Head of caudate nucleus (tissue), 42 donors: ENCODE measurements at places on chromosomes 2 and 18.

DNA sequence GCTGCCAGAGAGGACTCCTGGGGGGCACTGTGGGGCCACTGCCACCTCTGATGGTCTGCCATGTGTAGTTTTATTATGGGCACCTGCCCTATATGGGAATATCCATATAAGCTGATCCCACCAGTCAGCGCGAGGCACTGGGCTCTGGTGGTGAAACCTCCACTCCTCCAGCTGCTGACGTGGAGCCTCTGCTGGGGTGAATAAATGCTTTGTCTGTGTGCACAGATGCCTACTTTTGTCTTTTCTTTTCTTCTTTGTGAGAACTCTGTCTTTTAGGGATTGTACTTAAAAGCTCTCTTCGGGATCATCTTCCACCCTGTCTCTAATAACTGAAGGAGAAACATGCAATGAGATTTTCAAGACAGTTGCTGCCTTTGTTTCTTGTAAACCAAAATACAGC, 68.9 kb upstream of the NCK2 start:
- peak; percentile 43 for DNase-seq

GRCh38 chr2:101985793-101986164, 6.0 kb upstream of the IL1R2 start:
- no peak for DNase-seq

- DNase-seq: no peak
These were observed 41.1 kb downstream of the CDC42EP3 start for GRCh38 chr2:37630301-37630700.

- DNase-seq: no peak
These were observed 1170.4 kb upstream of the ZEB2 start for GRCh38 chr2:145690183-145690778.

DNA sequence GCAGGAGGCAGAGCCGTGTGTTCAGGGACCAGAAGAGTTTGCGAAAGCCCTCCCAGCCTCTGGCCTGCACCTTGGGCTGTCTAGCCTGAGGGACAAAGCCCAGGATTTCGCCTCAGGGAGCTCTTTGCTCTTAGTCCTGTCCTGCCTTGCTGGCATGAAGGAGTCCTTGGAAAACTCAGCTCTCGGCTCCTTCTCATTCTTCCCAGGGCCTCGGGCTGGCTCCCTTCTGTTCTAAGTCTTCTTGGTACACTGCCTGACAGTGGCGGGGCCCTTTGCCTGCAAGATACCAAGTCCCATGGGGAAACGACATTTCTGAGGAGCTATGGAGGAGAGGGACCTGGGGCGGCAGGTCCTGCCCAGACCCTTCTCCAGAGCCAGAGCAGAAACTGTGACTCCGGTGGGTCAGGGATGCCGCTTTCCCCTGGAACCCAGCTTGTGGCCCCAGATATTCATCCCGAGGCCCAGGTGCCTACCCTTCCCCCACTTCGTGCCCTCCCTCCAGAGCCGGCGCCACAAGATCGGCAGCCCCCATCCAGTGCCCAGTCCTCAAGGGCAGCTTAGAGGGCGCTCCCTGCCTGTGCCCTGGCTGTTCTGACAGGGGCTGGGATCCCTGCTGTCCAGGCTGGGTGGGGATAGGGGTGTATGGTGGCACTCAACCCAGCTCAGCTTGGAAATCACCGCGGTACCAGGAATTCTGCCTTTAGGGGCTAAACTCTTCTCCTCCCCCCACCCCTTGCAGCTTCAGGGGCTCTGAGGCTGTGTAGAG, 5.5 kb upstream of the CYP26B1 start:
- DNase-seq: no peak

DNA sequence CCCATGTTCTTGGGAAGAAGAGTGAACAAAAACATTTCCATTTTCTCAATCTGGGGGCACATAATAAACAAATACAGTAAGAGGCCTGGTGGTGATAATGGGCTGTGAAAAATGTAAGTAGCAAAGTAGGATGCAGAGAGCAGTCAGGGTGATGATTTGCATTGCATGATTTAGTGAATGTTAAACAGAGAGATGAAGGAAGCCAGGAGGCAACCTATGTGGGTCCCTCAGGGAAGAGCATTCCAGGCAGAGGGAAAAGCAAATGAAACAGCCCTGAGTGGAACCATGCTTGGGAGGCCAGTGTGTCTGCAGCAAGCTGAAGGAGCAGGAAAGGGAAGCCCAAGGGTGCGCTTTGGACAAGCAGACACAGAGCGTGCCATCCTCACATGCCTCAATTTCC, 5.4 kb downstream of the VIT start:
- DNase-seq: no peak

DNA sequence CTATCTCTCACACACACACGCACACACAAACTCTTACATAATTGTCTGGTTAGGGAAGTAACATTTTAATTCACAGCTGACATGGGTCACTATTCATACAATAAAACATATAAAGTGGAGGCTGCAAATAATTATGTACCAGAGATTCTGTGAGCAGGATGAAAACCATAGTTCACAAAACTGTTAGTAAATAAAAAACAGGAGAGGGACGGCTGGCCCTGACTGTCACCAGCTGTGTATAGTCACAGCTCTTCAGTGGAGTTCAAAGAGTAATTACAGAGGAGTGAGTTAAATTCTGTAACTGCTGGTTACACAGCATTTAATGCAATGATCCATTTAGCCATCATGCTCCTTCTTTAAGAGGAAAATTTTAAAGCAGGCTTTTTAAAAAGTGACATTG, 76.9 kb downstream of the NRXN1 start:
- no peak for DNase-seq

- no peak for DNase-seq
These were observed 25.1 kb upstream of the SGPP2 start for GRCh38 chr2:222399038-222399783.

DNA sequence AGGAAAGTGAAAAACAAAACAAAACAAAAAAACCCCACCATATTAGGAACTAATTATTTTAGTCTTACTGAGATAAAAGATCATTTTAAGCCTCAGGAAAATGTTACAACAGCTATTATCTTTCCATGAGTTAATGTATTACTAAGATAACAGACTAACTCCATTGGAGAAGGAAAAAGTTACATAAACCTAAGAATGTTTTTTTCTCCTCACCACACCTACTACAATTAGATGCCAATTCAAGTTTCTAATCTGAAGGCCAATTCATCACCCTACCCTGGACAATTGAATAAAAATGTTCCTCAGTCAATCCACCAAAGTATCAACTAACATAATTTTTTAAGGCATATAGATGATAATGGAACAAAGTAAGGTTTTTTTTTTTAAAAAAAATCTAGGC, 10.2 kb upstream of the GFPT1 start:
- DNase-seq: no peak

DNA sequence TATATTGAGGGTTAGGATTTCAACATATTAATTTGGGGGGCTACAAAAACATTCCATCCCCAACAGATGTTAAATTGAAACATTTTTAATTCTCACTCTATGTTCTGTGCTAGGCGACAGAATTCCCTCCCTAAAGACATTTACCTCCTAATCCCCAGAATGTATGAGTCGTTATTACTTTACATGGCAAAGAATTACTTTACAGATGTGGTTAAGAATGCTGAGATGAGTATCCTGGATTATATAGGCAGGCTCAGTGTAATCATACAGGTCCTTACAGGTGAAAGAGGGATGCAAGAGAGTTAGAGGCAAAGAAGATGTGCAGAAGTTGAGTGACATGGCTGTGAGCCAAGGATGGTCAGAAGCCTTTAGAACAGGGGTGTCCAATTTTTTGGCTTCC, 974.1 kb upstream of the ACVR2A start:
- DNase-seq: no peak

DNA sequence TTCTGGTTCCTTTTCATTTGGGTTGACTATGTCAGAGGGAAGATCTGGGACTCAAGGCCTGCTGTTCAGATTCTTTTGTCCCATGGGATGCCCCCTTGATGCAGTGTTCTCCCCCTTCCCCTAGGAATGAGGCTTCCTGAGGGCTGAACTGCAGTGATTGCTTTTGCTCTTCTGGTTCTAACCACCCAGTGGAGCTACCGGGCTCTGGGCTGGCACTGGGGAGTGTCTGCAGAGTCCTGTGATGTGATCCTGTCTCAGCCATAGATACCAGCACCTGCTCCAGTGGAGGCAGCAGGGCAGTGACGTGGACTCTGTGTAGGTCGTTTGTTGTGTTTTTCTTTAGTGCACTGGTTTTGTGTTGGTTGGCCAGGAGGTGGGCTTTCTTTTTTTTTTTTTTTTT, 32.1 kb upstream of the RHOB start:
- no peak for DNase-seq

GRCh38 chr2:238916875-238917590, 69.1 kb downstream of the TWIST2 start:
- no peak for DNase-seq

DNA sequence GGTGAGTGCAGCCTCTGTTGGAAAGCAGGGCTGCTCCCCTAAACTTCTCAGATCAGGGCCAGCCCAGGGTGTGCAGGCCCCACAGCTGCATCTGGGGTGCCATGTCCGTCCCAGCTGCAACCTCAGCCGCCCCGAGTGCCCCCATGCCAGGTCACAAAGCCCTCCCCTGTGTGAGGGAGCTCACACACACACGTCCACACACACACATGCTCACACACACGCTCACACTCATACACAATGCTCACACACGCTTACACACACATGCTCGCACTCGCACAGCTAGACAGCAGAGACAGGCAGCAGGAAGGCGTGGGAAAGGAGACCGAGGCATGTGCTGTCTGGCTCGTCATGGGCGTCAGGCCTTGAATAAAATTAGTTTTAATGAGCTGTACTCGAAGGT, 55.4 kb downstream of the ADI1 start:
- no peak for DNase-seq

DNA sequence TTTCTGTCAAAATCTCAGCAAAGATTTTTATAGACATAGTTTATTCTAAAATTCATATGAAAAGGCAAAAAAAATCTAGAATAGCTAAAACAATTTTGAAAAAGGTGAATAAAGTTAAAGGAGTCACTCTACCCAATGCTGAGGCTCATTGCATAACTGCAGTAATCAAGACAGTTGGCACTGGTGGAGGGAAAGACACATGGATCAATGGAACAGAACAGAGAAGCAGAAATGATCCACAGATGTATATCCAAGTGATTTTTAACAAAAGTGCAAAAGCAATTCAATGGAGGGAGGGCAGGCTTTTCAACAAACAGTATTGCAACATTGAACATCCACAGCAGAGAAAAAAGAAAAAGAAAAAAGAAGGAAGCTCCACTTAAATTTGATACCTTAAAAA, 162.8 kb downstream of the RBM43 start:
- no peak for DNase-seq

GRCh38 chr2:69054431-69054830, 41.5 kb downstream of the ANTXR1 start:
- no peak for DNase-seq

- DNase-seq: no peak
These were observed 119.4 kb downstream of the LPIN1 start for GRCh38 chr2:11865805-11866204.

GRCh38 chr2:113171334-113172075, 2.3 kb upstream of the PSD4 start:
- no peak for DNase-seq

DNA sequence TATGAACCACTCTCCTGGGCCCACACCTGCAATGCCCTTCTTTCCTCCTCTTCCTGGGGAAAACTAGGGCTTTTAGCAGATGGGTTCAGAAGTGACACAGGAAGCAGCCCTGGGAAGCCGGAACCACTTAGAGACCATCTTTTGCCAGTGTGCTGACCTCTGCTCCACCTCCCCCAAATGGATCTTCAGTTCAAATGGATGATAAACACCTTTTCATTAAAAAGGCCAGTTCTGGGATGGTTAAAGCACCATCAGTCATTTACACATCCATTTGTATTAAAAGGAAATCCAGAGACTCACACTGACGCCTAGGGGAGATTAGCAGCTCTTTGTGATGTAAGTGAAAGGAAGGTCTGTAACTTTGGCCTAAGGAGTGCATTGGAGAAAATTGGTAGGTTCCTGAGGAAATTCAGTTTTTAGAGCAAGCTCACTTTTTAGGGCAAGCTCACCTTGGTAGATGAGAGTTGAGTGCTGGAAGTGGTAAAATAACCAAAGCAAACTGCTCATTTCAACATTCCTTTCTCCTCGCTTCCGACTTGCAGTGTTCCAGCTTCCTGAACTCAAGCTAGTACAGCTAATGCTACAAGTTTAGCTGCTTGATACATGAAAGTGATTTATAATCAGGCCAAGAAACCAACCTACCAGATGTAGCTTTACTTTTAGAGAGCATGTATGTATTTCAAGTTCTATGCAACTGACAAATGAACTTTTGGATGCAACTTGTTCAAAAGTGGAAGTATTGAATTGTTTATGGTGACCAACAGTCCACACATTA, 47.7 kb downstream of the ACTR2 start:
- DNase-seq: no peak

DNA sequence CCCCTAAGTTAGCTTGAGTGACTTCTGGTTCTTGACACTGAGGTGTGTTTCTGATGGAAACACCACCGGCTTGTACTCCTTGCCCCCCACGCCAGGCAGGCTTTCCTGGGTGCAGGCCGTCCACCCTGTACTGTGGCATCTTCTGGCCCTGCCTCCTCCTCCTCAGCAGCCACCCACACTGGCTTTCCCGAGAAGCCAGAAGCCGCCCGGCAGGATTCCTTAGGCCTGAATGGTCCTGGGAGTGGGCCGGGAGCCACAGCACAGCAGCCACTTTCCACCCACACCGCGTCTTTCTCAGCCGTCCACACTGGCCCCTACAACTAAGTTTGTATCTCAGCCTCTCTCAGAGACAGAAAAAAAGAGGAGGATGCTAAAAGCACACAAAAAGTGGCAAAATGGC, 2.1 kb upstream of the HSBP1L1 start:
- DNase-seq: no peak

GRCh38 chr2:224946895-224947294, 95.4 kb downstream of the DOCK10 start:
- DNase-seq: no peak

- no peak for DNase-seq
These were observed 47.7 kb upstream of the EHBP1 start for GRCh38 chr2:62657783-62658182.

DNA sequence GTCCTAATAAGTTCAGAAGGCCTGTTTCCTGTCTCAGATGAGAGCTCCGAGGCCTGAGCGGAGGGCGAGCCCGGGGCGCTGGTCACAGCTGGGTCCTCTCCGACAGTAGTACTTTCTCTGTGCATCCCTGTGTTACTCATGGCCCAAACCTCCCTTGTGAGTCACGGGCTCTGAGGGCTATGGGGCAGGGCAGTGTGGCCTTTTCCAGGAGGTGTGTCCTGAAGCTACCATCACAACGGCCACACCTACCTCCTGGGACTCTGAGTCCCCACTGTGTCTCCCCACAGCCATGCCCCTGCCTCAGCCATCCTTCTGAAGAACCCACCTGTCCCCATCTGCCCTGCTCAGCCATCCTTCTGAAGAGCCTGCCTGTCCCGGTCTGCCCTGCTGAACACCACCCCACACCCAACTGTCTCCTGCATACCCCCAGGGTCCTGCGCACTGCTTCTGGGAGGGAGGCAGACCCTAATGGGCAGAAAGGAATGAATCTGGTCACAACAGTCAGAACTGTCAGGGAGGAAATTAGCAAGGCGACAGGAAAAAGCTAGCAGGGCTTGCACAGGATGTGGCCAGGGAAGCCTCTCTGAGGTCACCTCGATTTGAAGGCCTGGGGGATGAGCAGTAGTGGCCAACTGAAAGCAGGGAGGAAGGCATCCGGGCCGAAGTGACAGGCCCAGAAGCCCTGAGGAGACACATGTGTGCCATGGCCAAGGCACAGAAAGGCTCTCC, 145.4 kb upstream of the RIOK3 start:
- DNase-seq: no peak

GRCh38 chr2:129923265-129924091, 56.0 kb upstream of the RAB6C start:
- peak; percentile 69 for DNase-seq
